ENCODE measurements at places on chromosomes 16 and 17. TPM values are rescaled to one million over a fixed set of nuclear protein-coding genes. Genes with fewer than 3 reads are reported as not detected.

The SPATA22 gene
- not detected for polyA plus RNA-seq

The NLE1 gene
- polyA plus RNA-seq, result 1.1 TPM

The CNGB1 gene
- polyA plus RNA-seq, result not detected

The INO80E gene
- polyA plus RNA-seq, result 0.06 TPM

The PRRT2 gene
- 7.5 TPM for polyA plus RNA-seq

The MYH3 gene
- polyA plus RNA-seq, result not detected

The HAGH gene
- 42.1 TPM for polyA plus RNA-seq

The ZSCAN10 gene
- polyA plus RNA-seq, result not detected

The WRAP53 gene
- 1.4 TPM for polyA plus RNA-seq

The KRT222 gene
- 190 TPM for polyA plus RNA-seq

The SULT1A4 gene
- 0.46 TPM for polyA plus RNA-seq

The SOCS1 gene
- not detected for polyA plus RNA-seq

The C17orf50 gene
- polyA plus RNA-seq, result not detected

The FAM20A gene
- polyA plus RNA-seq, result 0.34 TPM

The PLCG2 gene
- polyA plus RNA-seq, result 2.9 TPM

The TRAF4 gene
- polyA plus RNA-seq, result not detected

The ATP1B2 gene
- polyA plus RNA-seq, result 70.0 TPM

The ADAD2 gene
- not detected for polyA plus RNA-seq

The CHST5 gene
- polyA plus RNA-seq, result 0.14 TPM

The RHBDL1 gene
- 0.89 TPM for polyA plus RNA-seq

The KRTAP4-1 gene
- polyA plus RNA-seq, result not detected

The BCO1 gene
- not detected for polyA plus RNA-seq

The ABCA10 gene
- polyA plus RNA-seq, result 6.0 TPM

The ACACA gene
- 22.1 TPM for polyA plus RNA-seq

The WIPF2 gene
- polyA plus RNA-seq, result 7.7 TPM

The ZG16 gene
- polyA plus RNA-seq, result not detected

The PIGL gene
- 71.8 TPM for polyA plus RNA-seq

The ACD gene
- polyA plus RNA-seq, result 7.5 TPM

The ATF7IP2 gene
- 74.3 TPM for polyA plus RNA-seq

The SHISA9 gene
- polyA plus RNA-seq, result 4.6 TPM

The NPW gene
- not detected for polyA plus RNA-seq

The TMC5 gene
- not detected for polyA plus RNA-seq

The GP1BA gene
- polyA plus RNA-seq, result 0.38 TPM

The ZNF689 gene
- 0.94 TPM for polyA plus RNA-seq

The PRAC1 gene
- not detected for polyA plus RNA-seq
